Smooth muscle cell of the brain vasculature (primary cell): ENCODE measurements at places on chromosomes 7 and 10.

DNA sequence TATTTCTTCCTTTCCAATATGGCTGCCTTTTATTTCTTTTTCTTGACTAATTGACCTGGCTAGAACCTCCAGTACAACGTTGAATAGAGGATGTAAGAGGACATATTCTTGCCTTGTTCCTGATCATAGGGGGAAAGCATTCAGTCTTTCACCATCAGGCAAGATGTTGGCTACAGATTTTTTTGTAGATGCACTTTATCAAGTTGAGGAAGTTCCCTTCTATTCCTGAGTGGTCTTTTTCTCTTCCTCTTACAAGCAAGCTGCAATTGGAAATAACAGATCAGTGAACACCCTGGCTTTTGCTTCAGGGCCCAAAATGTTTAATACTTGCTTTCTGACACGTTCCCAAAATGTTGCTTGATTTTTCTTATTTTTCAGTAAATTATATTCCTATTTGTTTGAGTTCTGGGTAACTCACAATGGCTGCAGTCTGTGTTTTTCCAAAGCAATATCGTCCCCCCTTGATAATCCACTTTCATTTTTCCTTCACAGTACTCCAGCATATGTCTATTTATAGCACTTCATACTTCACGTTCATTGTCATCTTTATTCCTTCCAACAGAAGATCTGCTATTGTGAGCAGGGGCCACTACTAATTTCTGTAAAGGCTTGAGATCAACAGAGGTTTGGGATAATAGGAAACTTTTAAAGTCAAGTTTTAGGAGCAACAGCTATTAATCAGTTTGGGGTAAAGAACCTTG, 11.7 kb downstream of the CPEB3 start:
- DNase-seq: no peak

- no peak for DNase-seq
Observed at GRCh38 chr10:22340329-22341189, 4.7 kb upstream of the SPAG6 start.

GRCh38 chr7:135994466-135995205, 17.5 kb upstream of the MTPN start:
- DNase-seq: no peak

DNA sequence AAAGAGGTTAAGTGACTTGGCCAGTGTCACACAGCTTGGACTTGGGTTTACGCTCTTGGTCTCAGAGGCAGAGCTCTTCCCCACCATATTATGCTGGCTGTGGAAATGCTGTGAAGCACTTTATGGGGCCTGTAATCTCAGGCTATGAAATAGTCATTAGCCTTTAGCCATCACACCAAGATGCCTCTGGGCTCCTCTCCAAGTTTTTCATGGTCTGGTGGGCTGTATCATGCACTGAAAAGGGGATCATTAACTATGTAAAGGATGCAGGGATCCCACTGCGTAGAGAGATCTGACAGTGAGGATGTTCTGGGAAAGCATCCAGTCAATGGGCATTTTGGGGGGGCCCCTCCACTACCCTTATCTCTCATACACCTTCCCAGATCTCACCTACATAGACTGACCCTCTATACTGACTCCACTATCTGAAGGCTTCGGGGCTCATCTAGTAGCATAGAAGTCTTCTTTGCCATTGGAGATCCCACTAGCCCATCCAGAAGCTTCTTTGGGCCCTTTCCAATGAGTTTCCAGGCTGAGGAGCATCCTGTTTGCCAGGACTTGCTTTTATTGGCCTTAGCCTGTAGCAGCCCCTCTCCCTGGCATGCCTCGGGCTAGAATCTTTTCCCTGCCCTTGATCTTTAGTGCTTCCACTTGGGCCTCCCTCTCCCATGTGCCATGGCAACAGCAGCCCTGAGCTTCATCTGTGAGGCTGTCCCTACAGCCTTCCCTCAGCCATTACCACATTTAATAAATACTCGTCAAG, 19.6 kb downstream of the FRMPD2 start:
- no peak for DNase-seq

- no peak for DNase-seq
Observed at GRCh38 chr10:126097558-126098225, 201.3 kb downstream of the FANK1 start.

DNA sequence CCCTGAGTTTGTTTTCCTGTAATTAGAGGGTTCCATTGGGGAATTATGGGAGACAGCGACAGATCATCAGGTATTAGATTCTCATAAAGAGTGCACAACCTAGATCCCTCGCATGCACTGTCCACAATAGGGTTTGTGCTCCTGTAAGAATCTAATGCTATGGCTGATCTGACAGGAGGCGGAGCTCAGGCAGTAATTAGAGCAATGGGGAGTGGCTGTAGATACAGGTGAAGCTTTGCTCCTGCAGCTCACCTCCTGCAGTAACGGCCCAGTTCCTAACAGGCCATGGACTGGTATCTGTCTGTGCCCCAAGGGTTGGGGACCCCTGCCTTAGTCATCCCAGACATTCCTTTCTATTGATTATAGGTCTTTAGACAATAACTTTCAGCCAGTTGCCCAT, 894 bp upstream of the ZSCAN21 start:
- no peak for DNase-seq

DNA sequence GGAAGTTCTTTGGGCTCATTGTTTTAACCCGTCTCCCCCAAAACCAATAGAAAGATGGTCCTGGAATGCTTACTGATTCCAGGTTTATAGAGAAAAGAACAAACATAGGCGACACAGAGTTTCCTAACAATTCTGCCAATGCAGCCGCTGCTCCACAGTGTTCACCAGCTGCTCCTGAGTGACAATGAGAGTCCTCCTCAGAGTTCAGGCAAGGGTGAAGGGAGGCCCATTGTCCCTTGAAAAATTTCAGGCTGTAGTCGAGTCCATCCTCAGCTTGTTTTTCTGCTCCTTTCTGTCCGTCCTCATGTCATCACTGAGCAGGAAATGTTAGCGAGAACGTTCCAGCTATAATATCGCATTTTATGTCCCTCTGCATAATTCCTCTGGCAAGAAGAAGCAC, 537.6 kb downstream of the TCERG1L start:
- no peak for DNase-seq

DNA sequence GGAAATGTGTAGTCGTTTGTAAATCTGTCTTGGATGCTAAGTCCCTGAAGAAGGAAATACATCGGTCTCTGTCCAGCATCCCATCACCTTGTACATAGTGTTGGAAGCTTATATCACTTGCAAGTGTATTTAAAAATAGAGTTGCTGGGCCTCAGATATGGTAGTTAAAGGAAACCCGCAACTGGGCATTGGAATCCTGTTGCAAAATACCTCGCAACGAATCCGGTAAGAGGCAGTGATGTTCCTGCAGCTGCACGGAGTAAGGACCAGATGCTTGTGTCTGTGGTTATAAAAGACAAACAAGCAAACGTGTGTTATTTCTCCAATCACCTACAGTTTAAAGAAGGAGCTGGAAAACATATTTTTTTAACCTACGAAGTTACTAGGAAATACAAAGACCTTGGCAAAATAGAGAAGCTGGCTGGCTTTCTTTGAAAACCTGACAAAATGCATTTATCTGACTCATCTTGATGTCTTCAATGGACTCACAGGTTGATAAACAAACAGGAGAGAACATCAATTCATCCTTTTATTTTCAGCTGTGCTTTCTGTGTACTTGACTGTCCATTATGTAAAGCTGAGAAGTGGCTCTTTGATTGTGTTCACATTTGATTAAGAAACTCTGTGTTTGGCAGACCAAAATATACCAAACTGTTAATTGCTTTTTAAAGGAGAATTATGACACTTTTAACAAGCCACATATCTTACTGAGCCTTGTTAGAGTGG, 326.4 kb downstream of the SFMBT2 start:
- DNase-seq: no peak

- DNase-seq: no peak
Observed at GRCh38 chr10:128624656-128625530, 498.7 kb upstream of the MKI67 start.

DNA sequence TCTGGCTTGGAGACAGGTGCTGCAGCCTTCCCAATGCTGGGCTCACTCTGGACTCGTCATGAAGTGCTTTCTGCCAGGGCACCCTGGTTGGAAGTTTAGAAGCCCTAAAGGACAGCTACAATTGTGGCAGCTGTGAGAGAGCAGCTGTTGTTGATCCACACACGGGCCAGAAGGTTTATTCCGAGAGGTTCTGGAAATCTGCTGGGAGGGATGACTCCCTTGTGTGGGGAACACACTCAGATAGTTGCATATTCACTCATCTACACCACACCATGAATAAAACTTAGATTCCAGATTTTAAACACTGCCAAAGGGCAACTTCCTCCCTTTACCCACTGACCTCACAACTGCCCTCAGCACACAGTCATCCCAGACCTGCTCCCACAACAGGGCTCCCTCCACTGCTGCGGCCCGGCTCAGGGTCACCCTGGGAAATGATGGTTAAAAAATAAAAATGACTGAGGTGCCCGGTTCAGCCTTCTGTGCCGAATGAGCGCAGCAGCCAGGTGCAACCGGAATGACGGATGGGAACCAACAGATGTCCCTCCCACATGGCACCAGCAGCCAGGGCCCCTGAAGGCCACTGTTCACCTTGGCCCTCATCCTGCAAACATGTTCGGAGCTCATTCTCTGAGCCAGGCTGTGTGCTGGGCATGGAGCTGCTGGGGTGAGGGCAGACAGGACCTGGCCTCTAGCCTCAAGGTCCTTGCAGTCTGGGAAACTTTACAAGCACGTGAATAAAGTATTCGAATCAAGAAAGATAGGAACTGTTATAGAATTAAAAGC, 40.2 kb downstream of the ASB13 start:
- DNase-seq: no peak

GRCh38 chr10:54961040-54961439, 160.0 kb upstream of the PCDH15 start:
- no peak for DNase-seq

GRCh38 chr10:2913474-2913873, 153.9 kb upstream of the PFKP start:
- no peak for DNase-seq

- DNase-seq: no peak
Observed at GRCh38 chr10:85490431-85490830, 876.2 kb downstream of the GRID1 start.

DNA sequence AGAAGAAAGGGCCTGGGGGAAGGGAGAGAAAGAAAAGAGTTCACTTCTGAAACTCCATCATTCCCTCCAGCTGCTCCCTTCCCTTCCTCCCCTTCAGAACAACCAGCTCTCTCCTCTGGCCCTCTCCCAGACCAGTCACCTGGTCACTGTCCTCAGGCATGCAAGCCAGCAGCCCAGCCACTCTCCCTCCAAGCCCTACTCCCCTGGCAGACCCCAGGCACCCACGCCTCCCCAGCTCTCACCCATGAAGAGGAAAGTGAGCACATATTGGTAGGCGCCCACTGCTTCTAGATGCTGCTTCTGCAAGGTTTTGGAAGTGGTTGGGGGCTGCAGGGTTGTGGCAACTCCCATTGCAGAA, 353 bp downstream of the MOGAT3 start:
- no peak for DNase-seq

DNA sequence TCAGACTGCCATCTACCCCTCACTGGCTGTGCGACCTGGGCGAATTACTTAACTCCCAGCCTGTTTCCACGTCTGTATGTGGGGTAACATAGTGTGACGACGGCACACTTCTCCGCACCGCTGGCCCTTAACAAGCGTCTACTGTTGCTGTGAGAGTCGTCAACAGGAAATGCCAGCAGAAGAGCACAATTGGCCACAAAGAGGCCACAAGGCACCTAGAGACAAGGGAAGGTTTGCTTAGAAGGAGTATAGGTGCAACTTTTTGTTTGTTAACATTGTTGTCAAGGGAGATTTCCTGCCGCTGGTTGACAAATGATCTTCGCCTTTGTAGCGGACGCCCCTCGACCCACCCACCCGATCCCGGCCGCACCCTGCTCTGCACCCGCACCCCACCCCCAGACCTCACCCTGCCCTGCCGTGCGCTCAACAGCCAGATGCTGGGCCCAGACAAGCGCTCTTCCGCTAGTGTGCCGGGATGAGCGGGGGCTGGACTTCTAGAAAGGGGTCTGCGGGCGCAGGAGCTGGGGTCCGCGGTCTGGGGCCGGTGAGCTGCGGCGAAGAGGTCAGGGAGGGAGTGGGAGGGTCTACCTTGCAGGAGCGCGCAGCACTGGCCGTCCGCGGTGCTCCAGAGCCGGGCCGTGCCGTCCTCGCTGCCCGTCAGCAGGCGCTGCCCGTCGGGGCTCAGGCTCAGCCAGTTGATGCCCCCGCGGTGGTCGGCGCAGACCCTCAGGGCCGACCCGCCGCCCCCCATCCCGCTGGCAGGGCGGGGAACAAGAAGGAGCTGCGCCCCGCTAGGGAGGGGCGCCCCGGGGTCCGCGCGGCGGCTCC, 785 bp downstream of the WDR86 start:
- no peak for DNase-seq

GRCh38 chr10:132158122-132158741, 28.5 kb upstream of the DPYSL4 start:
- DNase-seq: no peak

DNA sequence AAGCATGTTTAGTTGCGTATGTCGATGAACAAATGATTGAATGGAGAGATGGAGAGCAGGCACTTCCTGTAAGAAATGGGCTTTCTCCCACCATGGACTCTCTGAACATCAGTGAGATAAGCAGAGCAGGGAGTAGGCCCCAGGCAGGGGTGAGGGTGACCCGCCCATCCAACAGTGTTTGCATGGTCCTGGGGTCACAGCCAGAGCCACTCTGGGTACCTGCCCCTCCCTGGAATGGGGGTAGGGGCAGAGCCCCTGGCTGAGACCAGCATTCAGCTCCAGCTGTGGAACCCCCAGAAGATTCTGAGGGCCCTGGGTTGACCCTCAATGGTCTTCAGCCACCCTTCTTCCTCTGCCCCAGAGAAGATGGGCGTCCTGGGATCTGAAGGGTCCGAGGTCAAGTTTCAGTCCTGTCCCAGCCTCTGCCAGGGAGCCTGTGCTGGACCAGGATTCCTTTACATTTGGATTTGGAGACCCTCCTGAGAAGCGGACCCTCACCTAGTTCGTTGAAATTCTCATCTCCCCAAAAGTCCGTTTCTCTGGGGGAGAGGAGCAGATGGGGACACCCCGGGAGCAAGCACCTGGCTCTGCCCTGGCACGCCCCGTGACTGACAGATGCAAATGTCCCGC, 2.4 kb upstream of the FGF8 start:
- DNase-seq: no peak

GRCh38 chr10:57338823-57339558, 928.7 kb downstream of the IPMK start:
- DNase-seq: peak; percentile 13

- DNase-seq: no peak
Observed at GRCh38 chr10:4947635-4948596, 15.3 kb upstream of the AKR1C1 start.

GRCh38 chr7:44867073-44867995, 18.0 kb downstream of the PURB start:
- no peak for DNase-seq

- DNase-seq: no peak
Observed at GRCh38 chr7:121521711-121522400, 125.7 kb upstream of the FAM3C start.

- peak; percentile 54 for DNase-seq
Observed at GRCh38 chr10:63375859-63376258, 89.9 kb downstream of the JMJD1C start.

DNA sequence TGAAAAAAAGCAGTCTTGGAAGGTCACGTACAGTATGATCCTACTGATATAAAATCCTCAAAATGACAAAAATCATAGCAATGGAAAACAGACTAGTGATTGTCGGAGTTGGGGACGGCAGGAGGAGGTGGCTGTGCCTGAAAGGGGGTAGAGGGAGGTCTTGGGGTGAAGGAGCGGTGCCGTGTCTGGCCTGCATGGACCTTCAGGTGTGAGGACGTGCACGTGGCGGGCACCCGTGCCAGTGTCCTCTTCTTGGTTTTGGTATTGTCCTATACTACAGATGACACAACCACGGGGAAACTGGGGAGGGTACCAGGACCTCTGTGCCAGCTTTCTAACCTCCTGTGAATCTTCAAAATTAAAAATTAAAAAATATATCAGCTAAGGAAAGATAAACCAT, 73.0 kb downstream of the COBL start:
- DNase-seq: no peak
